ENCODE measurements at places on chromosomes 11 and 22.

DNA sequence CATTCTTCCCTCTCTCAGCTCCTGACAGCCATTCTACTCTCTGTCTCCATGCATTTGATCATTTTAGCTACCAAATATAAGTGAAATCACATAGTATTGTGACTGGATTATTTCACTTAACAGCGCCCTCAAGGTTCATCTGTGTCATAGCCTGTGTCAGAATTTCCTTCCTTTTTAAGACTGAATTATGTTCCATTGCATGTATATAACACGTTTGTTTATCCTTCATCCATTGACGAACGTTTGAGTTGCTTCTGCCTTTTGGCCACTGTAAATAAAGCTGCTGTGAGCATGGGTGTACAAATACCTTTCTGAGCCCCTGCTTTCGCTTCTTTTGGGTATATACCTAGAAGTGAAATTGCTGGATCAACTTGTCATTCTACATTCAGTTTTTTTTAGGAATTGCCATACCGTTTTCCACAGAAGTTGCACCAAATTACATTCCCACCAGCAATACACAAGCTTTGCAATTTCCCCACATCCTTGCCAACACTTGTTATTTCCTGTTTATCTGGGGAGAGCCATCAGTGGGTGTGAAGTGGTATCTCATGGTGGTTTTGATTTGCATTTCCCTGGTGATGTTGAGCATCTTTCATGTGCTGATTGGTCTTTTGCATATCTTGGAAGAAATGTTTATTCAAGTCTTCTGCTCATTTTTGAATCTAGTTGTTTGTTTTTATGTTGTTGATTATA, 17.5 kb downstream of the GLB1L2 start:
- DNase-seq: no peak

GRCh38 chr11:123268156-123268555, 73.1 kb upstream of the CLMP start:
- DNase-seq: no peak

DNA sequence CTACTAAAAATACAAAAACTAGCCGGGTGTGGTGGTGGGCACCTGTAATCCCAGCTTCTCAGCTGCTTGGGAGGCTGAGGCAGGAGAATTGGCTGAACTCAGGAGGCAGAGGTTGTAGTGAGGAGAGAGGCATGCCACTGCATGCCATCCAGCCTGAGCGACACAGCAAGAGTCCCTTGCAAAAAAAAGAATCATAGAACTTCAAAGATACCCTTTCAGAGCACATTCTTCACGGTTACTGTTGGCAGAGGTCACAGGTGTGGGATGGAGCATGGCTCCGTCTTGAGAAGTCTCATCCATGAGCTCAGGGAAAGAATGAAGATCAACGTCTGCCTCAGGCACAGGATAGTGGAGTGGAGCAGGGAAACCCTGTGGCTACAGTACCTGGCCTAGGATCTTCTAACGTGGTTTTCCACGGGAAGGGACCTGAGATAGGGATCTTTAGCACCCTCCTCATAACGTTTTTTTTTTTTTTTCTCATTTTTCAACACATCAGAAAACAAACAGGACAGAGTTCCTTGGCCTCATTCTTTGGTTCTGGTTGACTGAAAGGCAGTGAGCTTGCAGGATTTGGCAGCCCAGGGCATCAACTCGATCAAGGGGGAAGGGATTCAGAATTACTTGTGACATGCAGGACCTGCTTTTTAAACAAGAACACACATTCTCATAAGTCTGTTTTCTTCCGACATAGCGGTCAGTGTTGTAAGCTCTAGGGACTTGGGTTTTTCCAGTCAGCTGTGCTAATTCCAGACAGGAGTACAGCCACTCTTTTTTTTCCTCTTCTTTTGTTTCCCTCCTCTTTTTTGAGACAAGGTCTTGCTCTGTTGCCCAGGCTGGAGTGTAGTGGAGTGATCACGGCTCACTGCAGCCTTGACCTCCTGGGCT, 22.8 kb downstream of the F2 start:
- peak; percentile 7 for DNase-seq

DNA sequence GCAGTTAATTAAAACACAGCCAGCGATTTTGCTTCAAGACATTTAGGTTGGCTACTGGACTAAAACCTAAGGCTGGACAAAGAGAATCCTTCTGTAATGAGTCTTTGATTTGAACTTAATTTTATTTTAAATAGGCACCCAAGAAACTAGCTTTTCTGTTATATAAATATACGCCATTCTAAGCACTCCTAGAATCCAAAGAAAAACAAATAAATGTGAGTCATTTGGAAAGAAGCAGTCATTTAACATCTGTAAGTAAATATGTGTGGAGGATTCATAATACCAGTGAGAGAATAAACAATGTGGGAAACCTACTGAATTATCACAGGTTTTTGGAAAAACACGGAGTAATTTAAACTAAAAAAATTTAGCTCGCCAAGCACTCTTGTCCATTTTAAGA, 1.2 kb upstream of the TECTA start:
- no peak for DNase-seq

- DNase-seq: no peak
Observed at GRCh38 chr22:49551897-49552614, 275.6 kb downstream of the BRD1 start.

DNA sequence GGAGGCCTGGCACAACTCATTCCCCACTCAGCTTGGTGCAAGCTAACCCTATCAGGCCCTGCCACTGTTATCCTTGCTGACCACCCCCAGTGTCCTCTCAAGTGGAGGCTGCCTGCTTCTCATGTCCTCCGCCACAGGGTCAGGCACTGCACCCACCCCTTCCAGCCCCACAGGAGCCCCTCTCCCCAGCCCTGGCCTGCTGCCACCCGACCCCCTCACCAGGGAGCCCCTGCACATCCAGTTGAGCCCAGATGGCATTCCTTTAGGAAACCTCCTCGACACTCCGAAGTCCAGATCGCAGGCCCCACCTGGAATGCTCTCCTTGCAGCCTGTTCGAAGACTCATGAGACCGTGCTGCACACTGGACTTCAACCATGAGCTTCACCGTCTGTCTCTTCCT, 28.0 kb upstream of the IL17RA start:
- no peak for DNase-seq

GRCh38 chr11:8011981-8012444, 24.9 kb downstream of the EIF3F start:
- no peak for DNase-seq

DNA sequence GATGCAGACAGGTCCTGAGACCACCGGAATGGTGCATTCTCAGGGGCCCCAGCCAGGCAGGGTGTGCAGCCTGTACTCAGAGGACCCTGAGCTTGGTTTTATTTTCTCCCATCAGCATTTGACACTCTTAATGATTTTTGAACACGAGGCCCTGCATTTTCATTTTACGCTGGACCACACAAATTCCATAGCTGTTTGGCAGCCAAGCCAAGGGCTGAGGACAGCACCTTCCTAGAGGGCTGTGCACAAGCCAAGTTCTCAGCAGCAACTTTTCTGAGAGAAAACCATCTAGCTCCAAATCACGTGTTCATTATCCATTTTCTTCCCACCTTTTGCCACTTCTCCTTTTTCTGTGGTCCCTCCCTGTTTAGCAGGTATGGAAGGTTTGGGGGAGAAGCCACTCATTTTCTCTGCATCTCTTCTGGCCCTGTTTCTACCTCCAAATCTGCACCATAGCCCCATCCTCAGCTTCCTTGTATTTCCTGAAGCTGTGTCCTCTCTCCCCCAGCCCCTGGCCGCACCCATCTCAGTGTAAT, 60.4 kb downstream of the TRAF6 start:
- DNase-seq: no peak

DNA sequence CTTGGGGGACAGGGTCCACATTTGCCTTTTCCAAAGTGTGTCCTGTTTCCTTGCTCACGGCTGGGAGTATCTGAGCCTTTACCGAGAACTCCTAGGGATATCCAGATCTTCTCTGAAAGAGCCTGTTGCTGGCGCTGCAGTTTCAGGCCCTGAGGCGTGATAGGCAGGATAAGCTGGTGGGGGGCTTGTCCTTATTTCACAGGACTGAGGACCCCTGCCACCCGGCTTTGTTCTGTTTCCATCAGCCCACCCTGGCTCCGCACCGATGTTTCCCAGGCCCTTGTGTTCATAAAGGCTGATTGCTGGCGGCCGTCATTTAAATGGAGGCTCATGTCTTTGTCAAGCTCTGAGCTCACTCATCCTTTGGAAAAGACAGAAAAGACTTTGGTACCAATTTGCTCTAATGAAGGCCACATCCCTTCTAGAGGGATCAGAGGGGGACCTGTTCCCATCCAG, 9.4 kb upstream of the NPTXR start:
- no peak for DNase-seq

GRCh38 chr11:10041748-10042446, 252.1 kb downstream of the SBF2 start:
- DNase-seq: no peak

DNA sequence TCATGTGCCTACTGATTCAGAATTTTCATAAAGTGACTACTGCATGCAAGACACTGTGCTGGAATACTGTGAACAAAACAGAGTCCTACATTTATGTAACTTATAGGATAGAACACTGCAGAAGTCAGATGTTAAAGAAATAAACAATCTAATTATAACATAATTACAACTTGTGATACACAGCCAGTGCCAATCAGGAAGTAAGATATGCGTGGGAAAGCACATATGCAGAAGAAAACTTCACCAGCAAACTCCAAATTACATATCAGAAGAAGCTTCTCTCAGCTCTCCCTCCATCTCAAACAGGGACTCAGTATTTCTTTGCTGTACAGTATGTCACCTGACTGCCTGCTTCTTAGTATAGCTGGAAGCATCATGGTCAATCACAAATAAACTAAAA, 37.4 kb downstream of the PAK1 start:
- no peak for DNase-seq

GRCh38 chr11:75931124-75931523, 116.1 kb downstream of the UVRAG start:
- no peak for DNase-seq

DNA sequence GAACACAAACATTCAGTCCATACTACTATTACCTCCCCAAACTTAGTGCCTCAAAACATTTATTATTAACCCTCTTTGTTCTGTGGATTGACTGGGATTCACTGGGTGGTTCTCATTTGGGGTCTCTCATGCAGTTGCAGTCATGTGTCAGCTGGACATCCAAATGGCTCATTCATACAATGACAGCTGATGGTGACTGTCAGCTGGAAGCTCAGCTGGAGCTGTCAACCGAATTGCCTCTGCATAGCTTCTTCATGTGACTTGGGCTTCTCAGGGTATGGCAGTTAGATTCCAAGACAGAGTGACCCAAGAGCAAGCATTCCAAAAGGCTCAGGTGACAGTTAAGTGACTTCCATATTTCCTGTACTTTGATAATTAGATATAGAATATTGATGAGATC, 85.2 kb downstream of the CCDC34 start:
- DNase-seq: no peak

DNA sequence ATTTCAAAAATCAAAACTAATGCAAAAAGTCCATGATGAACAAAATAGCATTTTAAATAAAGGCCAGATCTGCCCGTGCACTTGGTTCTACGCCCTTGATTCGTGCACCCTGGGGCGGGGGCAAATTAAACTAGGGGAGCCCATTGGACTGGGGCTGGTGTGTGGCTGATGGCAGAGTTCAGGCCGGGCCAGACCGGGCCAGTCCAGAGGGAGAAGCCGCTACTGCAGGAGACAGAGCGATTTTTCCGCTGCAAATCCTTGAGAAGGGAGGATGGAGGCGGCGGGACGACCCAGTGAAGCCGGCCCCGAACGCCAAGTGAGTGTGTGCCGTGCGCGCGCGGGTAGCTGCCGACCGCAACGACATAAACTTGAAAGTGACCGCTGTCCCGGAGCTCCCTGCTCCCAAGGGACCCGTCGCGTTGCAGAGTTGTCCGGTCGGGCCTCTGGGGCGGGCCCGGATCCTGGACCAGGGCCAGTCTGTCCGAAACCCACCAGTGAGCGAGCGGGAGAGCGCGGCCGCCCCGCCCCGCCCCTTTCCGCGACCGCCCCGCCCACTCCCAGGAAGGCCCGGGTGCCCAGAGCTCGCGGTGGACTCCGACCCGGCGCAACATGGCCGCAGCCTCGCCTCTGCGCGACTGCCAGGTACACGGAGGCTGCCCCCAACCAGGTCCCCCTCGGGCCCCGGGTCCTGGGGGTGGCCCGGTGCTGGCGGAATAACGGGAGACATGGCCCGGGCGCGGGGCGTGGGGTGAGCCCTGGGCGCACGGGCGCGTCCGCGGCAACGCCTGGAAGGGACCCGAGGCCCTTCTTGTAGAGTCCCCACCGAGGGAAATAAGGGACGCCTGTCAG, at the start of gene TTC38:
Gene TTC38, plus strand, starts transcription at position 578 of the 849 bp plus-strand sequence. Its CDS starts 32 bp downstream, at position 610.
- DNase-seq: peak; percentile 72

GRCh38 chr22:30665786-30666185, 1.9 kb downstream of the DUSP18 start:
- no peak for DNase-seq

DNA sequence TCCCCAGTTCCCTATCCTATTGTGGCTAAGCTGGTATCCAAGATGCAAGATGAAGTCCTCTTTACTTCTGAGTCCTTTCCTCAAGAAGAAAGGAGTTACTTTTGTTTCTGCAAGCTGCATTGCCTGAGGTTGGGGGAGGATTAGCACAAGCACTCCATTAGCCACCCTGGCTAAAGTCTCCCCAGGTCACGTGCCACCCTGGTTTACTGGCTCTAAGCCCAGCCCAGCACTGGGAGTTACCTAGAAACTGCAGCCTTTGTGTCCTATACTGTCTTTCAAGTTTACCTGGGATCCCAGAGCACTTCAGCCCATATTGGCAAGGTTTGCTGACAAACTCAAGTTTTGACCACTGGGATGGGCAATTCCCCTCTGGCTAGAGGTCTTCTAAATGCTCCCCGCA, 78.4 kb upstream of the DBX1 start:
- no peak for DNase-seq

GRCh38 chr11:65891219-65892136, 1.0 kb downstream of the CCDC85B start:
- DNase-seq: peak; percentile 70

DNA sequence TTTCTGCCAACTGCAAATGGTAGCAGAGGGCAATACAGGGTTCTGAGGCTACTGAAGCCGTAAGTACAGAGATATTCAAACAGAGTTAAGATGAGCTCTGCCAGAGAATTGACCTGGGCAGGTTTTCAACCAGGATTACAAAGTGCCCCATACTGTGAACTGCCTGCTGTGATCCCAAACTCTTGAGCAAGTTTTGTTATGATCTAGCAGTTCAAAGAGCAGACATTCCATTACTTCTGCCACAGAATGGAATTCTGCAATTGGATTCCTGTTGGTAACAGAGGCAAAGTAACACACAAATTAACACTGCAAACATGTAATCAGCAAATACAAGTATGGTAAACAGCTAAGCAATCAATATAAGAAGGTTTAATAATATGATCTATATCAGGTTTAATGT, 31.2 kb downstream of the ALG9 start:
- no peak for DNase-seq

GRCh38 chr11:89161949-89162348, 15.7 kb upstream of the TYR start:
- no peak for DNase-seq

GRCh38 chr11:21658654-21659193, 534.2 kb upstream of the ANO5 start:
- no peak for DNase-seq

GRCh38 chr11:112611771-112612170, 349.4 kb upstream of the NCAM1 start:
- no peak for DNase-seq

- no peak for DNase-seq
Observed at GRCh38 chr11:126707498-126707897, 293.1 kb downstream of the KIRREL3 start.

GRCh38 chr11:45616802-45617549, 48.4 kb downstream of the CHST1 start:
- no peak for DNase-seq

- DNase-seq: peak; percentile 95
Observed at GRCh38 chr11:910589-911030, at the start of gene CHID1. CHID1 (minus strand) TSS chr11:910810; CDS start chr11:904816, 5,994 bp downstream.

- no peak for DNase-seq
Observed at GRCh38 chr11:69934861-69935494, 115.8 kb upstream of the FGF3 start.

- DNase-seq: peak; percentile 72
Observed at GRCh38 chr11:12195768-12196167, 85.4 kb downstream of the MICAL2 start.
